ENCODE measurements at places on chromosomes 3 and 15. TPM values are rescaled to one million over a fixed set of nuclear protein-coding genes. Genes with fewer than 3 reads are reported as not detected.

Gene HTR3E
- not detected for total RNA-seq

Gene LYZL4
- total RNA-seq, result not detected

Gene GOLGB1
- total RNA-seq, result 40.4 TPM

Gene GPR176
- 0.20 TPM for total RNA-seq

Gene MITF
- total RNA-seq, result 0.27 TPM

Gene CPLX3
- total RNA-seq, result 0.91 TPM

Measured in T-helper 1 cell treated with Interleukin-12 subunit alpha and Interleukin-12 subunit beta and Interleukin-4 antibody, amounts not matched to agents 30 ng/mL and 1 ng/mL, for 36 hours (primary cell).